ENCODE measurements at places on chromosomes 13 and 19.

DNA sequence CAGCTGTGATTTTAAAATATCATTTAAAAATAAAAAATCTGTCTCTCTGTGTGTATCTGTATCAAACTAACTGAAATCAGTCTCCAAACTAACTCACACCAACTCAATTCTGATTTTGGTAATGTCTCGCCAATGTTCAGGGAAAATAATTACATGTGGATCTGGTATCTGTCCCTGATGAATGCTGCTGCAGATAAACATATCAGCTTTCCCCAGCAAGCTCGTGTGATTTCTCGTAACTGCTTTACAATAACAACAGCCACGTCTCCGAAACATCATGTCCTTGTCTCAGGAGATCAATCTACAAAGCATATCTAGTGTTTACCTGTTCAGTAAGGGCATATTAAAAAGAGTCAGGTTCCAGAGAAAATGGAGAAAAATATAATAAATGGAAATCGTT, 129.0 kb downstream of the IRS2 start:
- no peak for DNase-seq

GRCh38 chr13:48567515-48568369, 34.9 kb upstream of the RCBTB2 start:
- peak; percentile 86 for DNase-seq

- DNase-seq, result no peak
Observed at GRCh38 chr13:100184095-100184494, 95.2 kb downstream of the PCCA start.

DNA sequence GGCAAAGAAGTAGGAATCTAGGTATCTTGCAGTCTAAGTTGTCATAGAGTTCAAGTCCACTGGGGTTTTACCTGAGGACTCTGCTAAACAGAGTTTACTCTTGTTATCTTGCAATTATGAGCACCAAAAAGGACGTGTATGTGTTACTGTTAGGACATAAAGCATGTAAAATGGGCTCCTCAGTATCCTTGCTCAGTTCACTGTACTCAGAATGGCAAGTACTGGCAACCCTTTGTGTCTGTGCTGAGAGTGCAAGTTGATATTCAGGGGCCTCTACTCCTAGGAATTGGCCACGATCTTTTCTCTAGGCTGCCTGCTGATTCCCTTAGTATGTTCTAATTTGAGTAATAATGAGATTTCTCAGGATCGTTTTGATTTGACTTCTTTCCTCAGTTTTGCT, 13.3 kb downstream of the TDRD3 start:
- DNase-seq, result no peak

GRCh38 chr19:5271145-5271544, 69.5 kb downstream of the PTPRS start:
- no peak for DNase-seq
